ENCODE measurements at places on chromosomes 3 and 15. TPM values are rescaled to one million over a fixed set of nuclear protein-coding genes. Genes with fewer than 3 reads are reported as not detected.

DNA sequence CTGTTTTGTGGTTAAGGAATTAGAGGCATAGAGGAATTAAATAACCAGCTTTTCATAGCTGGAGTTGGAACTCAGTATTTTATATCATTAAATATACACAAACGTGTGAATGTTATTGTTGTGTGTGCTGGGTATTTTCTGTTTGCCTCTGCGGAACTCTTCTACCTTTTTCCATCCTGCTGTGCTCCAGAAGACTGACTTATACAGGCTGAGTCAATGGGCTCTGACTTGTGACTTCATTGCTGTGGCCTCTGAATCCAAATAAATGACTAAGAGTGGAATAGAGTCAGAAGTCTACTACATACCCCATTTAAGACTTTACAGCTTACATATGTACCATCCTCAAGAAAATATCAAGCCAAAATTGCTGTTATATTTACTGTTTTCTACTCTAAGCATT is 17.6 kb downstream of the ARIH1 start:
- DNase-seq, result no peak

- DNase-seq, result no peak
These were observed 11.0 kb upstream of the FBLN2 start for GRCh38 chr3:13537909-13538296.

GRCh38 chr3:105613120-105613519 is 246.4 kb downstream of the ALCAM start:
- DNase-seq, result peak; percentile 32

DNA sequence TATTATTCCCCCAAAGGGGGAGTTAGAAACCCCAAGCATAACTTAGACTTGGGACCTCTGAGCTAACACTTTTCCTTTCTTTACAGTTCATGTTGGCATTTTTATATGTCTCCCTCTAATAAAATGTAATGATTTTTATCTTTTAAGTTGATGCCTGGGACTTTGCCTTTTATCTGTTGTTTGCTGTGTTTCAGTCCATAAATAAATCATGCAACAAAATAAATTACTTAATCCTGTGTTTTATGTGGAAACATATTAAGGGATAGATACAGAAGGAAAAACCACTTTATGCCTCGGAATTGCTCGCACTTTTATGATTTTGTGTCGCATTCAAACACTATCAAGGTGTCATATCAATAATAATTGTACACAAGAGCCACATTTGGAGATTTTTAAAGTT is 93.7 kb upstream of the TBC1D5 start:
- DNase-seq, result no peak

- DNase-seq, result no peak
These were observed 40.2 kb downstream of the P2RY1 start for GRCh38 chr3:152874896-152875749.

The IL20RB gene
- 1.5 TPM for total RNA-seq
